ENCODE measurements at places on chromosomes 11 and 22.

- DNase-seq, result no peak
These were observed 54.0 kb downstream of the BDNF start for GRCh38 chr11:27646051-27646818.

DNA sequence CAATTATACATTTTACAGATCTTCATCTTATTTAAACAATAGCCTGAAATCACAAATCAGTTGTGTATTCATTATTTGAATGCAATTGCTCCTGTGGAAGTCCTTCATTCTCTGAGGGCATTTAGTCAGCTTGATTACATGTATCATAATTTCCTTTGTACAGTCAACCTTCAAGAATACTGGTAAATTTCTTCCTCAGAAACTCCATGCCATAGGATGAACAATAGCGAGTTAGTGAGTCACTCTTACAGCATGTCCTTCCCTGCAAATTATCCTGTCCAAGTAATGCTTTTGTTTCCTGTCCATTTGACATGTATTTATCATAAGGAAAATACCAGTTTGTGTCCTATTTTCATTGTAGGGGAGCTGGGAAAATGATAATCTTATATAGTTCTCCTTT lies 3.8 kb downstream of the OR10S1 start:
- DNase-seq, result no peak

DNA sequence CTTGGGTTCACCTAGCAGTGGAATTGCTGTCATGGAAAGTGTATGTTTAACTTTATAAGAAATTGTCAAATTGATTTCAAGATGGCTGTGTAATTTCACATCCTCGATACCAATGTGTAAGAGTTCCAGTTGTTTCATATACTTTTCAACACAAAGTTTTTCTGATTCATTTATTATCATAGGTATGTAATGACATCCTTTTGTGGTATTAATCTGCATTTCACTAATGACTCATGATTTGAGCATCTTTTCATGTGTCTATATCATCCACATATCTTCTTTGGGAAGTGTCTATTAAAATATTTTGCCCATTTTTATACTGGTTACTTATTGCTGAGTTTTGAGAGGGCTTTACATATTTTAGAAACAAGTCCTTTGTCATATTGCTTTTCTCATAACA lies 17.0 kb upstream of the GLYATL1B start:
- DNase-seq, result no peak

- DNase-seq, result no peak
These were observed 4.2 kb downstream of the XBP1 start for GRCh38 chr22:28795932-28796856.

DNA sequence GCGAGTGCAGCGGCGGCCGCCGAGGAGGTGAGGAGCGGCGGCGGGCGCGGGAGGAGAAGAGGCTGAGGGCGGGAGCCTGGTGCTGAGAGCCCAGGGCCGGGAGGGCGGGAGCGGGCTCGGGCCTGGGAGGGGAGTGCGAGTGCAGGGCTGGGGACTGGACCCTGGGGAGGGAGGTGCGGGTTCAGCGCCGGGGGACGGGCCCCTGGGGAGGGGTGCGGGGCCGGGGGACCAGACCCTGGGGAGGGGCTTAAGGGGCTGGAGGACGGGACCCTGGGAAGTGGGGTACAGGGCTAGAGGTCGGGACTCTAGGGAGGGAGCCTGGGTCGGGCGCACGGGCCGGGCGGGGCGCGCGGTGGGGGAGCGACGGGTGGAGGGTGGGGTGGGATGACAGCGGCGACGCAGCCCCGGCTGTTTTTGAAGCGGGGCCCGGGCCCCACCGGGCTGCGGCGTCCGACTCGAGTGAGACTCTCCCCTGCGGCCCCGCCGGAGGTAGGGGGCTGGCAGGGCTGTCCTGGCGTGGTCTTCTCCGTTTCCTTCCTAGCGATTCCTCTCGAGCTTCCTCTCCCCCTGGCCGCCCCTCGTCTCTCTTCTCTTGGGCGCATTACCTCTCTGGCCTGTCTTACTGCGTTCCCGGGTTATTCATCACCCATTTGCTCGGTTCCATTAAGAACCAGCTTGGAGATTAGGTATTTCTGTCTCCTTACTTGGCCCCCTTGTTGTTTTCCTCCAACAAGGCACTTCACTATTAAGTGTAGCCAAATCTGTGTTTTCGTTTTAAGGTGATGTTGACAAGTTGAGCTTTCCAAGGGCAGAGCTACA lies 754 bp downstream of the NUP50 start:
- no peak for DNase-seq

GRCh38 chr11:79193663-79194310 lies 247.0 kb downstream of the TENM4 start:
- DNase-seq, result no peak

DNA sequence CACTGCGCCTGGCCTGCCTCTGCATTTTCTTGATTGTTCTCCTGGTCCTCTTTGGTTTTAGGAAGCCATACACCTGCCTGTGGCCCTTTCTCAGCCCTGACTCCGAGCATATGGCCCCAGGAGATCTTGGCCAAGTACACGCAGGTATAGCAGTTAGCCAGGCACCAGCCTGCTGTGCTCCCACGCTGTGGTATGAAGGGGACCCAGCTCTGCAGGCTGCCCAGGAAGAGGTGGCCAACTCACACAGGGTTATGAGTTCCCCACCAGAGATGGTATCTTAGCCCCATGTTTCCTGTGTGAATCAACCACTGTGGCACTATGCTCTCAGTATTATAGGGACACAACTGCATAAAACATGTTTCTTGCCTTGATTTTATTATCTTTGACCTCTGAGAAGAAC lies 31.1 kb downstream of the SGSM3 start:
- no peak for DNase-seq

DNA sequence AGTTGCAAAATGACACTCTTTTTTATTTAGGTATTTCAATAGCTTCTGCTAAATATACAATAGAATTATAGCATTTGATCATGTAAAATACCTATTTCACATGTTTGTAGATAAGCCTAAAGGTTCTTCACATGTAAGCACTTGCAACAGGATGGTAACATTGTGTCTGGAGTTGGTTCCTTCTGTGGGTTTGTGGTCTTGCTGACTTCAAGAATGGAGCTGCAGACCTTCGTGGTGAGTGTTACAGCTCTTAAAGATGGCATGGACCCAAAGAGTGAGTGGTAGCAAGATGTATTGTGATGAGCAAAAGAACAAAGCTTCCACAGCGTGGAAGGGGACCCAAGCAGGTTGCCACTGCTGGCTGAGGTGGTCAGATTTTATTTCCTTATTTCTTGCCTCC lies 246.4 kb upstream of the PDGFD start:
- DNase-seq, result no peak

- DNase-seq, result no peak
These were observed 76.1 kb downstream of the MYO7A start for GRCh38 chr11:77203901-77204753.

GRCh38 chr11:117691516-117691915 lies 105.5 kb downstream of the DSCAML1 start:
- no peak for DNase-seq

DNA sequence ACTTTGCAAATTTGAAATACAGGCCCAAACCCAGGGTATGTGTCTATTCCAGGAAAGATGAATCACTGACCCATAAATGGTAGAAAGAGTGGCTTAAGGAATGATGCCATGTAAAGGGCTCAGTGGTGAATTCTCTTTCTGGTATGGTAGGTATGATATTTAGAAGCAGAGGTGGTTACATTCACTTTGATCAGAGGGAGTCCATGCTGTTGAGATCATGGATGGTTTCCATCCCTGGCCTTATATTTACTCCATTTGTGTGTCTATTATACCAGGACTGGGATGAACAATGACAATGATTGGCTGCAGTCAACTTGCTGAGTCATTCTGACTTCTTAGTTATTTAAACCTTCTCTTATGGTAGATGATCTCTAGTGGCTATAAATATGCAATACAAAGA lies 419.8 kb upstream of the LRRC4C start:
- DNase-seq, result no peak

DNA sequence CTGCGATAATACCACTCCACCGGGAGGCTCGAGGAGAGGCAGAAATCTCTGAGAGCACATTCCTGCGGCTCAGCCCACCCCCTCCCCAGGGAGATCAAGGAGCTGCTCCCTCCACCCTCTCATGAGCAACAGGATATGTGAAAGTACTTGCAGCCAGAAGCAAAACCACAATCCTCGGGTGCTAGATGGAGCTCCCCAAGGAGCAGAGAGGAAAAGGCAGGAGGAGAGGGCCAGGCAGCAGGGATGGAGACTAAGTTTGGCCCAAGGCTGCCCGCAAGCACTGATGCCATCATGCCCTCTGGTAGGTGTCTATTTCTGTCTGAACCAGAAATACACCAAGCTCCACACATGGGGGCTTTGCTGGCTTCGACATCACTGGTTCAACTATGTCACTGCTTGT lies 22.3 kb downstream of the VPS37C start:
- DNase-seq, result no peak

DNA sequence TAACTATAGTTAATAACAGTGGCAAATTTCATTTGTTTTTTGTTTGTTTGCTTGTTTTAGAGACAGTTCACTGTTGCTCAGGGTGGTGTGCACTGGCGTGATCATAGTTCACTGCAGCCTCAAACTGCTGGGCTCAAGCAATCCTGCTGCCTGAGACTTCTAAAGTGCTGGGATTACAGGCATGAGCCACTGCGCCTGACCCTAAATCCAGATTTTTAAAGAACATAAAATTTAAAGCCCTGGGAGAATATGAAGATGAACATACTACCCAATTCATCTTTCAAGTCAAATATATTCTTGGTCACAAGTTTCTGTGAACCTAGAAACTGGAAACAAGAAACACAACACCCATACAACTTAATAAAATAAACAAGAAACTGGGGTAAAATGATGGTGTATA lies 28.1 kb downstream of the RRAS2 start:
- DNase-seq, result no peak

- DNase-seq, result no peak
These were observed 638 bp upstream of the PISD start for GRCh38 chr22:31662668-31663037.

- no peak for DNase-seq
These were observed 68.6 kb downstream of the LRP5 start for GRCh38 chr11:68380786-68381622.

DNA sequence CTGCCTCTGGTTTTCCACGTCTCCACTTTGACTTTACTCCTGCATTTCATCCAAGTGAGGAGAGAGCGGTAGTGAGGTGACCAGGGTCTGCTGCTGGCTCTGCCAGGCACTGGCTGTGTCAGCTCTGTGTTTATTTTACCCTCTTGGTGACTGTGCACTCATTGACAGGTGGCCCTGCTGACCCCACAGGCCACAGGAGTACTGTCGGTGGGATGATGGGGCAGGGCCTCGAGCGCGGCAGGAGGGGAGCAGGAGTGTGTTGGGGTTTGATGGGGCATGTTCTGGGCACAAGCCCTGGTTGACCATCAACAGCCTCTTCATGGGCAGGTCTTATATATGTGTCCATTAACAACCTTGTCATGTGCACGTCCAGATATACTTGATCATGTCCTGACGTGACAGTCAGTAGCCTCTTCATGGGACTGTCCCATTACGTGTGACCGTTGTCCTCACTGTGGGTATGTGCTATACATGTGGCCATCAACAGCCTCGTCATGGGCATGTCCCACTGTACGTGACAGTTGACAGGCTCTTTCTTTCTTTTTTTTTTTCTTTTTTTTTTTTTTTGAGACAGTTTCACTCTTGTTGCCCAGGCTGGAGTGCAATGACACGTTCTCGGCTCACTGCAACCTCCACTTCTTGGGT lies 31.4 kb upstream of the ACR start:
- DNase-seq, result no peak

DNA sequence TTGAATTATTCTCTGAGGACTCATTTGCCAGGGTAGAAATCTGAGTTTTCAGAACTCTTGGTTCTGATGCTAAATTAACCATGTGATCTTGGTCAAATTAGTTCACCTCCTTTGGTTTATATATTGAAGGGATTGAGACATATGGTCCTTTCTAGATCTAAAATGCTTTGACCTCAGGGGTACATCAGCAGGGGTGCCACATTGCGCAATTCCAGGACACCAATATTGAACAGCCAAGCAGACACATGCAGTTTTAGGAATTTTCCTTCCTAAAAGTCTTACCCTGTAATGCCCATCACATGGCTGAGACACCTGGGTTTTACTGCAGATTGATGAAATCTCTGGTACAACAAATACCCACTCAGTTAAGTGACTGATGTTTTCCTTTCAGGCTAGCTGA lies 254.4 kb upstream of the NCAM1 start:
- DNase-seq, result no peak

GRCh38 chr11:9616042-9616675 lies 42.7 kb downstream of the WEE1 start:
- DNase-seq, result no peak

DNA sequence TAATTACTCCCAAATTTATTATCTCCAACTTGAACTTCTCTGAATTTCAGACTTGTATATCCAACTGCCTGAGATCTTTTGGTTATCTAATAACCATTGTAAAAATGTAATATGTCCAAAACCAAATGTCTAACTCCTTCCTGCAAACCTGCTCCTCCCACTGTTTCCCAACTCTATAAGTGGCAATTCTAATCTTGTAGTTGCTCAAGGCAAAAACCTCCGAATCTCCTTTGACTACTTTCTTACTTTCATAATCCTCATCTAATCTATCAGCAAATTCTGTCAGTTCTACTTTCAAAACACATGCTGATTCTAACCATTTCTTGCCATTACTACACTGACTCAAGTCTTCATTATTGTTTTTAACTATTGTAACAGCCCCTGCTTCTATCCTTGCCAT lies 55.7 kb downstream of the FAM168A start:
- DNase-seq, result no peak

DNA sequence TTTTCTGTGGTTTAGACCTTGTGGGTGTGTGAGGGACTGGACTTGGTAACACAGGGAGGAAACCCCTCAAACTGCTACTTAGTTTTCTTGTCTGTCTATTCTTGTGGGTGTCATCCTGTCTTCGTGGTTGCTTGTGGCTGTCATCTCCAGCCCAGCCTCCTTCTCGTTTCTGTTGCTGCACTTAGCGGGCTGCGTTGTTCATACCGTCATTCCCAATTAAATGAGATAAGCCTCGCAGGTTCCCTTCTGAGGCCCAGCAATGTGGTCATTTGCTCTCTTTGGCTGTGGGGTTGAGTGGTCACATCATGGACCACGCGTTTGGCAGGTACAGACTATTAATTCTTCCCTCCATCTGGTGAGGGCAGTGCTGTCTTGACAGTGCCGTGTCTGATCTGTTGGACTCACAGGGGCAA lies 18.8 kb downstream of the PANX1 start:
- no peak for DNase-seq

GRCh38 chr11:1025410-1026162 lies 10.9 kb downstream of the MUC6 start:
- no peak for DNase-seq

- no peak for DNase-seq
These were observed 463 bp downstream of the RAD9A start for GRCh38 chr11:67392183-67392715.

GRCh38 chr11:88050247-88050646 lies 125.0 kb downstream of the RAB38 start:
- DNase-seq, result no peak

GRCh38 chr11:118443590-118444218 lies 7.4 kb downstream of the KMT2A start:
- DNase-seq, result no peak

- no peak for DNase-seq
These were observed 220.8 kb downstream of the DBX1 start for GRCh38 chr11:19939415-19939929.

- DNase-seq, result no peak
These were observed 10.5 kb downstream of the PTDSS2 start for GRCh38 chr11:460331-461199.
